Caudate nucleus (tissue), 63 donors: ENCODE measurements at places on chromosomes 13 and 19.

DNA sequence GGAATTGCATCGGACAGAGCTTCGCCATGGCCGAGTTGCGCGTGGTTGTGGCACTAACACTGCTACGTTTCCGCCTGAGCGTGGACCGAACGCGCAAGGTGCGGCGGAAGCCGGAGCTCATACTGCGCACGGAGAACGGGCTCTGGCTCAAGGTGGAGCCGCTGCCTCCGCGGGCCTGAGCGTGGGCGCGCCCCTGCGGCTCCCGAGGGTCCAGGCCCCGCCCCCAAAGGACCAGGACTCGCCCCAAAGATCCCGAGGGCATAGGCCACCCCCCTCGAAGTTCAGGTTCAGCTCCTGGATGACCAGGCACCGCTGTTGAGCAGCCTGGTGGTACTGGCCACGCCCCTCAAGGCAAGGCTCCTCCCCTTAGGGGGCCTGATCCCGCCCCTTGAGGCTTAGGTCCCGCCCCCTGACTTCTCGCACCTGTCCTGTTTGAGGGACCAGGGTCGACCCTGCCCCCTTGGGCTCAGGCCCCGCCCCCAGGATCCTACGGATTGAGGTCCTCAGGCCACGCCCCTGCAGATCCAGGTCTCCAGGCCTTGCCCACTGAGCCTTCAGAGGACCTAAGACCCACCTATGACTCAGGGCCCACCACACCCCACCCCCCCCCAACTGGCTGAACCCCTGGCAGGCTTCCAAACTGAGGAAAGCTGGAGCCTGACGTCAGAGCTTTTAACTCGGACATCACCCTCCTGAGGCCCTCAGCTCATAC, 43.1 kb downstream of the CYP4F22 start:
- DNase-seq: no peak

DNA sequence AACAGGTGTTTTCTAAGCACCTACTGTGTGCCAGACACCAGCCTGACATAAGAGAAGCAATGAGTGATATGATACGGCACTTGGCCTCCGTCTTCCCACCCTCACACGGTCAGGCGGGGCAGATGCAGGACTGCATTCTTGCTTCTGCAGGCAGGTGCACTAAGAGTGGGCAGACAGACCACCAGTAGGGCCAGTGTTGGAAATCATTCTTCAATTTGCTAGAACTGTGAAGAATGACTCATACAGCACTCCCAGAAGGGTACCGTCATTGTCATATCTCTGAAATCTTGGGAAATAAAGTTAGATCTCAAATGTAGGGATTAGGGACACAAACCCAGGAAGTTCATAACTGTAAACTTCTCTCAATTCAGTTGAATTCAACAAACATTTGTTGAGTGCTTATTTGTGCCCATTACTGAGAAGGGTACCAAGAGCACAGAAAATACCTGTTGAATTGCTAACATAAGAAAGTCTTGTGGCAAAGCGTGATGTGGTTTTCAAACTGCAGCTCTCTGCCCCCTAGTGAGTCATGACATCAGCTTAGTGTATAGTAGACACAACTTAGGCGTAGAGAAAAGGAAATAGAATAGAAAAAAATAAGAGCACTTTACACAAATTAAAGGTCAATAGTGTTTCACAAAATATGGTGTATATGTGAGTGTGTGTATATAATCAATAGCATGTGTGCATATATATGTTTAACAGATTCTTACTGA, 76.1 kb downstream of the TEX26 start:
- no peak for DNase-seq

- DNase-seq: peak; percentile 41
These were observed 7.2 kb downstream of the AXL start for GRCh38 chr19:41226053-41226873.

DNA sequence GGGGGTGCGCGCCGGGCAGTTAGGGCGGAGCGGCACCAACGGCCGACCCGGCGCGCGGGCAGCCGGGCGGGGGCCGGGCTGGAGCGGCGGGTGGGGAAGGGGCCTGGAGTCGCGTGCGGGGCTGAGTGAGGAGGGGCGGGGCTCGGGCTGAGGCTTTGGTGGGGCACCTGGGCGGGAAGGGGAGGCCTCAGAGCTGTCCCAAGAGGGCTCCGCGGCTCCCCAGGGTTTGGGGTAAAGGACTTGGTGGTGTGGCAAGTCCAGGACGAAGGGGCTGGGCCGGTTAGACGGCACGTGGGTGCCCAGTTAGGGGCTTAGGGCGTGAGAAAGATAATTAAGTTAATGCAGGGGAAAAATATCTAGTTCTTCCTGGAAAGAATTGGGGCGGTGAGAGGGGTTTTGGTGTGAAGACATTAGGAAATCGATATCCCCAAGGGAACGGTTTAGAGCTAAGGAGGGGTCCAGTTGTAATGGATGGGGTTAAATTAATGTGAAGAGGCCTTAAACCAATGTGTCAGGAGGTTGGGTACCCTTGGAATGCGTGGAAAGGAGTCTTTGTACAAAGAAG, 496 bp downstream of the ZNF574 start:
- DNase-seq: no peak

GRCh38 chr19:10214784-10215183, 16.3 kb downstream of the S1PR2 start:
- DNase-seq: no peak
